ENCODE measurements at places on chromosomes 12 and 14. TPM values are rescaled to one million over a fixed set of nuclear protein-coding genes. Genes with fewer than 3 reads are reported as not detected.

DNA sequence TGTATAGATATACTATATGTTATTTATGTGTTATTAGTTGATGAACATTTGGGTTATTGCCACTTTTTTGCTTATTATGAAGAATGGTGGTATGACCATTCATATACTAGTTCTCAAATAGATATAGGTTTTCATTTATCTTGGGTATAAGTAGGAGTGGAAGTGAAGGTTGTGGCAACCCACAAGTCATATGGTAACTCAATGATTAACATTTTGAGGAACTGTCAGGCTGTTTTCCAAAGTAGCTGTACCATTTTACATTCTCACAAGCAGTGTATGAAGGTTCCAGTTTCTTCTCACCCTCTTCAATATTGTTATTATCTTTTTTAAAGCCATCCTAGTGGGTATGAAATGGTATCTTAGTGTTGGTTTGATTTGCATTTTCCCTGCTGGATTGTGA lies 19.0 kb upstream of the MSRB3 start:
- no peak for DNase-seq

The P2RX7 gene
- 0.04 TPM for polyA plus RNA-seq

- no peak for DNase-seq
Observed at GRCh38 chr12:11130999-11131398, 3.4 kb downstream of the TAS2R30 start.

GRCh38 chr12:105562199-105562971 lies 231.9 kb downstream of the C12orf75 start:
- DNase-seq: peak; percentile 94

- DNase-seq: no peak
Observed at GRCh38 chr12:29132316-29132715, 16.8 kb upstream of the FAR2 start.

DNA sequence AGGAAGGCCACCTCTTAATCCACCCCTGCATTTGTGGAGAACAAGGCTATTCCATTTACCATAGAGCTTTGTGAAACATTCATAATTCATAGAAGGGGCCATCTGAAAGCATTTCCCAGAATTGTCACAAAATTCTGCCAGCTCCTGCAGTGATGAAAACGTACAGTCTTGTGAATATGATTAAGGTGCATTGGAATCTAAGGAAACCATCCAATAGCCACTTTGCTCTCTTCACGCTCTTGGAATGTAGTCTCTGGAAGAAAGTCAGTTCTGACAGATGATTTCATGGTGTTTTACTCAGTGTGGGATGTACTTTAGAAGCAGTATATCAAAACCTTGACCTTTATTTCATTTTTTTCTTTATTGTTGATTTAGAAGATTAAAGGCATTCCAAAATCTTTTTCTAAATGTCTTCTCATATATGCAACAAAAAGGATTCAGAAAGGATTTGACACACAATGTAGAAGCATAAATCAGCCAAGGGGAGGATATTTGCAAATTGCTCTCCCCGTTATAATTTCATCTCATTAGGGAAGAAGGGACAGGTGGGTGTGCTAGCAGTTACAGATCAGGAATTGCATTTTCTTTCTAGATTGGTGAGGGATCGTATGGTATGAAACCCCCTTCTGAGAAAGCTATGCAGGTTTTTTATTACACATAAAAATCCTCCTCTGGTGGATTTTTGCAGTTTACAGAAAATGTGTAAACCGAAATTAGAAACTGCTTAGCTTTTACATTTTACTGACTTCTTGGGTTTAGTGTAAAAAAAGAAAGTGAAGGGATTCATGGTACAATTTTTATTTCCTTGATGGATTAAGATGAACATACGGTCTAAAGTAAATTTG lies 390.2 kb downstream of the LRIG3 start:
- DNase-seq: peak; percentile 79

DNA sequence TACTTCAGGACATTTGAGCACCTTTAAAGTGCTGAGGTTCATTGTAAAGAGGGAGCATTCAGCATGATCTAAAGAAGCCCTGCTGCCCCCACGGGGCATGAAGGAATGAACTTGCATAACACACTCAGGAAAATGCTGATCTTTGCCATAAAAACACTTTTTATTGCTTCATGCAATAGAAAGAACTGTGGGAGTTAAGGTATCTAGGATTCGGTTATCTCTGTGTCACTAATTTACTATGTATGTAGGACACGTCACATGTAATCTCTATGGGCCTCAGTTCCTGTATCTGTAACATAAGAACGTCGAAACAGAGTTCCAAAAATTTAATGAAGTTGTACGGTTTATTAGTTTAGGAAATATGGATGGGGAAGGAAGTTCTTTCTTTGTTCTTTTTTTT lies 33.0 kb downstream of the BTBD7 start:
- DNase-seq: no peak

DNA sequence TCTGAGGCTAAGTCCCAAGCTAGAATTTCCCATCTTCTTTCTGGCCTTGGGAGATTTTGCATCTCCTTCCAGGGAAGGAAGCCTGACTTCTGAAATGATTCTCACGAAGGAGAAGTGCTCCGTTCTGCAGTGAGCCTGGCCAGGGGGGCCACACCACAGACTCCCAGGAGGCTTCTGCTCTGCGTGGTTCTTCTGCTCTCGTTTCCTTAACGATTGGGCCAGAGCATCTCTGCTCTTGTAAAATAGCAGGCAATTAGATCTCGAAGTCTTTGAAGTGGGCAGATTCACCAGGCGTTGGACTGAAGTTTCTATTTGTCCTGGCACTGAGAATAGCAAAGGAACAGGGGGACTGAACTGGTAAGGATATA lies 6.7 kb upstream of the BATF start:
- no peak for DNase-seq

DNA sequence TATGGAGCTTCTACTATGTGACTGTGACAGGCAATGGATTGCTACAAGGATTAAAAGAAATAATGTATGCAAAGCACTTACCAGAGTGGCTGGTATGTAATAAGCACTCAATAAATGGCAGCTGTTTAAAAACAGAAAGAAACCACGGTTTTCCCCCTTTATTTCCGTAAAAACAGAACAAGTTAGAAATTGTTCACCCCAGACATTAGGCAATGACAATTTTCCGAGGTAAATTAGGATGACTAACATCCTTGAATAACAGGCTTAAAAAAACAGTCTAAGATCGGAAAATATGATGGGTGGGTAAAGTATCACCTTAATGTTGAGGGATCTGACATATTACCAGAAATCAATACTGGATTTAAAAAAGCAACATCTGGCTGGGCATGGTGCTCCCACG lies 20.9 kb upstream of the CNIH1 start:
- peak; percentile 62 for DNase-seq

The SRRM4 gene
- not detected for polyA plus RNA-seq

- DNase-seq: peak; percentile 19
Observed at GRCh38 chr12:67062193-67062592, 207.0 kb upstream of the CAND1 start.

DNA sequence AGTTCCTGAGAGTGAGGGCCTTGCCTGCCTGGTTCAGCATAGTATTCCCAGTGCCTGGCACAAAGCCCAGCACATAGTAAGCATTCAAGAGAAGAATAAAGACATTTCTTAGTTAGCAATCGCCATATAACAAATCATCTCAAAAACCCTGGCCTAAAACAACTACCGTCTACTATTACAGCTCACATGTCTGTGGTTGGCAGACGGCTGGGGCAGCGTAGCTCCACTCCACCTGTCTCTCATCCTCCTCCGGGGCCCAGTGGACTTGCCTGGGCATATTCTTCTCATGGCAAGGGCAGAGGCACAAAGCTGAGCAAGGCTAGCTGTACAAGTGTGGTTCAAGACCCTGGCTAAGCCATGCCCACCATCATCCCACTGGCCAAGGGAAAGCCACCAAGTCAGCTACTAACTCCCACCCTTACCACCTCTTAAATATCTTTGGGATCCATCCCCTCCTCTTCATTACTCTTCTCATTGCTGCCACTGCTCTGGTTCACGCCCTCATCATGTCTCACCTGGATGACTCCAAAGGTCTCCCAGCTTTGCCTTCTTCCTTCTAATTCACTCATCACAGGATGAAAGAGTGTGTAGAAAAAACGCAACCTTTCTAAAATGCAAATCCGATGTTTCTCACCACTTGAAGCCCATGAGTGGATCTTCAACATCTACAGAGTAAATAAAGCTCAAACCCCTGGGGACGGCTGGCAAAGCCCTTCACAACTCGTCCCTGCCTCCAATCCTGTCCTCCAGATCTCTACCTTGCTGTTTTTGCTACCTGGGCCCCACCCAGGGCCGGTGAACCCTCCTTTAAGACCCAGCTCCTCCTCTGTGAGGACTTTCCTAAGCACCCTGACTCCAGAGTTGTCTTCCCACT lies 10.4 kb downstream of the TMEM229B start:
- peak; percentile 73 for DNase-seq

The PIK3C2G gene
- polyA plus RNA-seq: 0.13 TPM

DNA sequence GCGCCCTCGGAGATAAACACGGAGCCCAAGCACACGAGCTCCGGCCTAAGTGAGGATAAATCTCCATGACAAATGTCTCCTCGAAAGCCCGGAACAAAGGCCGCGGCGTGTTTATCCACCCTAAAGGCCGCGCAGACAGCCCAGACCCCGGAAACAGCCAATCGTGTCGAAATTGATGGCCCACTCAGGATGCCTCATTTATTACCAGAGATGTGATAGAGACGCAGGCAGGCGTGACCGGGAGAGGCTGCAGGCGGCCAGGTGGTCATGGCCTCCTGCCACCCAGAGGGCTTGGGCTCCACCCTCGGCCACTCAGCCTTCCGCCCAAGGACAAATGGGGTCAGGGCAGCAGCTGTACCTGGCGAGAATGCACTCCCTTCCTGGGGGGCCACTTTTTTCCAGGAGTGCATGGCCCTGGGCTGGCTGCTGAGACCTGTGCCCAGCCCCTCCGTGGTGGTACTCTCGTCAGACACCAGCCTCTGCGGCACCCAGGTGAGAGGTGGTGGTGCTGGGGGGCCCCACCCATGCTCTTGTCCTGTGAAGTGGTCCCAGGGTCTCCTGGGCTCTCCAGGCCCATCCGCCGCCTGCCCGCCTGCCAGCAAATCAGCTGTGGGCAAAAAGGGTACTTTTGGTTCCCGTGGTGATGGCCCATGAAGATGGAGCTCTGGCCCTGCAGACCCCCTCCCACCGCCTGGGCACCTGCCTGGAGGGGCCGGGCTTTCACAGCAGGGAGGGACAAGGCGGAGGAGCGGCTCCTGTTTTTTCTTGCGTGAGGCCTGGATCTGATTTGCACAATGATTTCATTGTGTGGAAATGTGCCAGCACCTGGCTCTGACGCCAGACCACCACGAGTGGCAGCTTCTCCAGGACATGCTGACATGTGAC lies 211.5 kb upstream of the C14orf180 start:
- DNase-seq: no peak

The LAG3 gene
- 0.20 TPM for polyA plus RNA-seq

- DNase-seq: no peak
Observed at GRCh38 chr12:114741940-114742339, 58.0 kb upstream of the TBX3 start.

The HOXC12 gene
- polyA plus RNA-seq: 4.8 TPM

The CLEC4D gene
- not detected for polyA plus RNA-seq

GRCh38 chr12:95966287-95966870 lies 23.2 kb downstream of the AMDHD1 start:
- DNase-seq: no peak

DNA sequence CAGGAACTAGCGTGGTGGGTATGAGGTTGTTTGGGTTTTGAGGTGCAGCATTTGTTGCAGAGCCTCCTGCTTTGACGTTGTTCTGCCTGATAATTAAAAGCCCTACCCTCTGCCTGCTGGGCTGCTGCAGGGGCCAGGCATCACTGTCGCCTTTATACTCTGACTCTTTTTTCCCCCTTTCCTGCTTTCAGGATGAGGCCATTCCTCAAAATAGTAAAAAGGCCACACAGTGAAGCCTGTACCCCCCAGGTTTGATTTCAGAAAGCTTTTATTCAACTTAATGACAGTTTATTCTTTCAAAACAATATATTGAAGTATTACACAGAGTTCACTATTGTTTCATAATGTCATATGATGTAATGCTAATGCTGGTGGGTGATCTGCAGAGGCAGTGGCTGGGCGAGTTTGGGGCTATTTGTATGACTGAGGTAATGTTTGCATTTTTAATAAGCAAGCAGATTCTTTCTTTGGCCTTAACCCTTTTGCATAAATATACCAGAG lies 9.1 kb downstream of the BORCS5 start:
- no peak for DNase-seq

- DNase-seq: no peak
Observed at GRCh38 chr12:128570191-128571065, 253.3 kb downstream of the SLC15A4 start.

- DNase-seq: no peak
Observed at GRCh38 chr14:35112641-35113040, 9.1 kb downstream of the PPP2R3C start.

DNA sequence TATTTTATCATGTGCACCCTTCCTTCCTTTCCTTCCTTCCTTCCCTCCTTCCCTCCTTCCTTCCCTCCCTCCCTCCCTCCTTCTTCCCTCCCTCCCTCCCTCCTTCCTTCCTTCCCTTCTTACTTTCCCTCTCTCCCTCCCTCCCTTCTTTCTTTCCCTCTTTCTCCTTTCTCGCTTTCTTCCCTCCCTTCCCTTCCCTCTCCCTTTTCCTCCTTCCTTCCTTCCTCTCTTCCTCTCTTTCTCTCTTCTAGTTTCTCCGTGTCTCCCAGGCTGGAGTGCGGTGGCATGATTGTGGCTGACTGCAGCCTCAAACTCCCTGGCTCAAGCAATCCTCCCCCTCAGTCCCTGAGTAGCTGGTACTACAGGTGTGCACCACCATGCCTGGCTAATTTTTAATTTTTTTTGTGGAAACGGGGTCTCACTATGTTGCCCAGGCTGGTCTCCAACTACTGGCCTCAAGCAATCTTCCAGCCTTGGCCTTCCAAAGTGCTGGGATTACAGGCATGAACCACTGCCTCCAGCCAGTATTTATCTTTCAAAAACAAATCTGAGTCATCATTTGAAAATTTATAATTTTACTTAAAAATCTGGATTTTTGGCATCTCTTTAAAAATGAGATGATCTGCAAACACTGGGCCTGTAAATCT lies 7.8 kb downstream of the C1RL start:
- no peak for DNase-seq

- peak; percentile 94 for DNase-seq
Observed at GRCh38 chr12:47276621-47277309, 197.0 kb upstream of the AMIGO2 start.

The DUSP6 gene
- 46.0 TPM for polyA plus RNA-seq

The STYK1 gene
- 1.3 TPM for polyA plus RNA-seq
